ENCODE measurements at places on chromosomes 5 and 9.

DNA sequence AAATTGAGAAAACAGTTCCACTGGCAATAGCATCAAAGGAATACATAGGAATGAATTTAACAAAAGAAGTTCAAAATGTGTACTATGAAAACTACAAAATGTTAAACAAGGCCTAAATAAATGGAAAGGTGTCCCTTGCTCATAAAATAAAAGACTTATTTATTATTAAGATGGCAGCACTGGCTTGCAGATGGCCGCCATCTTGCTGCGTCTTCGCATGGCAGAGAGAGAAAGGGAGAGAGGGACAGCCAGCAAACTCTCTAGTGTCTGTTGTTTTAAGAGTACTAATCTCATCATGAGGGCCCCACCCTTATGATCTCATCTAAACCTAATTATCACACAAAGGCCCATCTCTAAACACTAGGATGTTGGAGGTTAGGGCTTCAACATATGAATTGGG is 47.1 kb downstream of the ABLIM3 start:
- DNase-seq: no peak

GRCh38 chr9:18331808-18332209 is 142.1 kb upstream of the ADAMTSL1 start:
- no peak for DNase-seq

- DNase-seq: no peak
Observed at GRCh38 chr5:151092762-151093161, 11.9 kb upstream of the TNIP1 start.

- no peak for DNase-seq
Observed at GRCh38 chr9:119801311-119801710, 432.1 kb upstream of the BRINP1 start.

DNA sequence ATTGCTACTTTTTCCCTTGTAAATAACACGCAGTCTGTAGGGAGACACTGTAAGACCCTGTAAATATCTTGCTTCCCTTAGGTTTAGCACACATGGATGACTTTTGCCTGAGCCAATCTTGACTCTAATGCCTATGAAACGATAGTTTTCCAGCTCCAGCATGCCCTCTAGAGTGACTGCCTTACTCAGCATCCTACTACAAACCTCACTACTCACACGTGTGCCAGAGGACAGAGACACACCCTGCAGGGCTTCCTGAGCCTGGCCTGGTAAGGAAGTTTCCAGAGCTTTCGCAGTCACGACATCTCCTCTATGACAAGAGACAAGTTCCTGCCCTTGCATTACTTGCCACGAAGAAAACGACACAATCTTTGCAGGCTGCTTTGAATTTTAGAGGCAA is 138.1 kb downstream of the ATPSCKMT start:
- DNase-seq: no peak

- DNase-seq: peak; percentile 98
Observed at GRCh38 chr9:124285903-124286291, 28.1 kb downstream of the NEK6 start.

DNA sequence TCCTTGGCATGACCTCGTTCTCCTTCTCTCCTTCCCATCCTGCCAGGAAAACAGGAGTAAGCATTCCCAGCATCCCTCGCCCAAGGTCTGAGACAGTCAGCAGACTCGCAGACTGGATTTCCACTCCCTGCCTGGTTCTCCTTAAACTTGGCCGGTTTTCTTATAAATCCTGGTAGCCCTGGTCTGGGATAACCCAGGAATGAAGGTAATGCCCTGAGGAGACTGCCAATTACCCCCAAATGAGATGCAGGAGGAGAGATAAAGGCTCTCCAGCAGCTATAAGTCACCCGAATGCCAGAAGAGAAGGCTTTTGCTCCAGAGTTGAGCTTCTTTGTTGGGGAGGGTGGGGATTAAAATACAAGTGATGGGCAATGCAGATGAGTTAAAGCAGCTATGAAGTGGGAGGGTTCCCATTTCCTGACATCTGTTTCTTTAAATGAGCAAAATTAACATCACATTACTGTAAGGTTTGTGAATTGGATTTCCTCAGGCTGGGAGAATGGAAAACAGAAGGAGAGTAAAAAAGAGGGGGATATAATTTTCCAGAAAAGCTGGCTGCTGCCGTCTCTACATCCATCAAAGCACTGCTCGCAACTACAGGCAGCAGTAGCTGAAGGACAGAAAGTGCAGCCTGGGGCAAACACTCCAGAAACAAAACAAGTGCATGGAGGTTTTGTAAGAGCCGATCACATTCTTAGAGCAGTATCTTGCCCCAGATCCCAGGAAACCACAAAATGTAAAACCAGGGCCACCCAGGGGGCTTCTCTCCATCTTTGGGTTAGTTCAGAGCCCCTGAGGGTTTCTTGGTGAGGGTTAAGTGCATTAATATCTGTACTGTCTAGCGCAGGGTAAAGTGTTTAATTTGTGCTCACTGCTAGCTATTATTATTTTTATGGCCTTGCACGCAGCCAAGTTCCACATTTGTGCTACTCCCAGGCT is 177.6 kb upstream of the PANK3 start:
- DNase-seq: no peak

DNA sequence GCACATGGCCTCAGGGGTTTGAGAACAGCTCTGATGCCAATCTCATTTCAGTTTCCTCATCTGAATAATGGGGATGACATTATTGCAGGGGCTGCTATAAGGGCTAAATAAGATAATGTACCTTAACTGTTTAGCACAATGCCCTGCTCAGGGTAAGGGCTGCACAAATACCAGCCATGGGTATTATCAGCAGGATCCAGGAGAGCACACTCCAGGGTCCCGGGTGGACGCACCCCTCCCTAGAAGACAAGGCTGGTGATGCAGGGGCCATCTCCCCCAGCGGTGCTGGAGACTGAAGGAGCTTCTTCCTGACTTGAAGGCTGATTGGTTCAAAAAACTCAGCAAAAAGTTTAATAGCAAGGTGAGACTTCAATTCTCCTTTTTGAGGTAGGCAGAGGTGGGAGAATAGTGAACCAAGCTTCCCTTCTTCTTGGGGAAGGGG is 2.7 kb upstream of the CXXC5 start:
- no peak for DNase-seq

DNA sequence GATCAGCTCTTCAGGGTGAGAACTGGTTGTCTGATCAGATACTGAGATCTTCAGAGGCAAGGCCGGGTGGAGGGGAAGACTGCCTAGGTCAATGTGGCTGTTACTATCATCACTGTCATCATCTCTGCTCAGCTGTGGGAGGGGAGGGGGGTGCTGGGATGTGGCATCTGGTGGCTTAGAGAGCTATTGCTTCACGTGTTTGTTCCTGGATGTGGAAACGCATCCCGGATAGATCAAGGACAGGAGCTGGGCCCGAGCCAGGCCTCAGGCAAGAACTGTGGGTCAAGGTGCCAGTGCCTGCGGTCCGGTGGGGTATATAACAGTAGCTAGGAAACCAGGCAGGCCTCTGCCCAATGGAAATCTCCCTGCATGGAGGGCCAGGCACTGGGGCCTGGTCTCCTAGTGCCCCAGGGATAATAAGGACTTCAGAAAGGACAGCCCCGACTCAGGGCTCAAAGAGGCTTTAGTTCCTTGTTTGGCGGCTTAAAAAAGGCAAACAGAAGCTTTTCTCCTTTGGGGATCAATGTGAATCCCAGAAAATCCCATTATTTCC is 30.3 kb upstream of the TIFAB start:
- no peak for DNase-seq

GRCh38 chr9:100213730-100214477 is 114.9 kb downstream of the INVS start:
- DNase-seq: no peak

GRCh38 chr5:68505917-68506860 is 290.6 kb downstream of the PIK3R1 start:
- DNase-seq: peak; percentile 14

All from foreskin melanocyte (primary cell).